CD8-positive, alpha-beta memory T cell (primary cell): ENCODE measurements at places on chromosomes 2 and 18.

GRCh38 chr18:74225193-74225840 is 66.4 kb downstream of the CYB5A start:
- no peak for DNase-seq

DNA sequence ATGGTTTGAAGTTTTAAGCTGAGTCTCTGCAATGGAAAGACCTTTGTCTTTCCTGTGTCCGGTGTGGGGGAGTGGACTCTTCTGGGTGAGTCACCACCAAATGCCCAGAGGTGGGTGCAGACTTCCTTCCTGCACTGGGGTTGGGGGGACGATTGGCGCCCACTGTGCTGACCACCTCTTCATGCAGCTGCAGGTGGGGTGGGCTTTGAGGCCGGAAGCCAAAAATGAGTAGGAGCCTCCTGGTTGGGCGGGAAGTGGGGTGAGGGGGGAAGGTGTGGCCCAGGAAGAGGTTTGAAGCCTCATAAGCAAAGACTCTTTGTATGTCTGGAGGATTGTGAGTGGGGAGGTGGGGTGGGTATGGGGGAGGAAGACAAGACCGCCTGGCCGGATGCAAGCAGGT is 27.6 kb downstream of the PAX8 start:
- peak; percentile 61 for DNase-seq

DNA sequence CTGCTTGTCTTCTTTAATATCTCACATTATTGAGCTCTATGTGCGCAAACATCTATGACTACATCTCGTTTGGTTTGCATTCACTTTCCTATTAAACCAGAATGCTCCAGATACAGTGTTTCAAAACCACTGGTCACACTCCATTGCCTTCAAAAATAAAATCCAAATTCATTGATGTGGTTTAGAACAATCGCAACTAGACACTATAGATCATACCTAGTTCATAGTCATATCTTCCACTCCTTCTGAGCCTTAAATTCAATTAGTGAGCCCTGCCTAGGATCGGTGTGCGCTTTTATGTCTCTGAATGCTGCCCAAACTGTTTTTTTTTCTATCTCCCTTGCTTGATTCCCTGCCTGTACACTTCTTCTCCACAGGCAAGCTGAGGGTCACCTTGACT is 238.5 kb upstream of the RGPD4 start:
- DNase-seq, result no peak

- no peak for DNase-seq
Measured at GRCh38 chr2:74861531-74861930, 27.6 kb downstream of the HK2 start.

- DNase-seq, result no peak
Measured at GRCh38 chr2:164054651-164055050, 318.8 kb upstream of the FIGN start.

GRCh38 chr2:70943205-70943871 is 7.6 kb downstream of the ATP6V1B1 start:
- DNase-seq, result no peak

DNA sequence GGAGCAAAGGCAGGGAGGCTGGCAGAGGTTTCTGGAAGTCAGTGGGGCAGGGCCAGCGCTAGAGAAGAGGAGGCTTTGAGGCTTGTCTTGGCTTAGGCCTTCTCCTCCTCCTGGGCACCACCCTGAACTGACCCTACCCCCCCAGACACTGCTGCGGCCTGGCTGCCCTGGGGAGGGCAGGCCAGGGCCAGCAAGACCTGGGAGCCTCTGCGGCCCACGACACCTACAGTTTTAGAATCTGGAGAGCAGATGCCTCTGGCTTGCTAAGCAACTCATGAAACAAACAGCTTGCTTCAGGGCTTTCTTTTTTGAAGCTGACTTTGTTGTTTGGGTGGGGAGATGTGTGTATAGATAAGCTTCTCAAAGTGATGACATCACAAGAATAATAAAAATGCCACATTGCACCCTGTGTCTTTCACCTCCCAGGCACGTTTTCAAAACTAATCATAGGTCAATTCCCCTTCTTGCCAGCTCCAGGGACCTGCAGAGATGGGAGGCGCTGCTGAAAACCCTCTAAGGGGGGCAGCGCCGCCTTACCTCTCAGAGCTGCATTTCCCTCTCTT is 46.2 kb upstream of the SMAD7 start:
- peak; percentile 75 for DNase-seq

- no peak for DNase-seq
Measured at GRCh38 chr2:105517814-105518705, 119.2 kb upstream of the FHL2 start.

DNA sequence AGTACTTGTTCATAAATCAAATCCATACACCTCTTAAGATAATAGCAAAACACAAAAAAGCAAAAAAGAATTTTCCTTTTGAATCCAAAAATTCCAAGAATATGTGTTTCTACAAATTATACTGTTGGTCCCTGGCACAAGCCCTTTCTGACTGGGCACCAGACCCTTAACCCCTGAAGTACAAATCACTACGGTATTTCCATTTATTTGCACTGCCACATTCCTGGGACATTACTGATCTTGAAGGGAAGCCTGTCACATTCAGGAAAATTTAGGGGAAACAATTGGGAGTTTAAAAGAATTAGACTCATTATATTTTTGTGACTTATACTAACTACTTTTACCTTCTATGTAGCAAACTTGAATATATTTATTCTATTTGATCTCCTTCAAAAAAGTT is 98.8 kb downstream of the ZNF521 start:
- DNase-seq, result no peak

- DNase-seq, result no peak
Measured at GRCh38 chr2:74066491-74067203, 81.1 kb downstream of the BOLA3 start.

- DNase-seq, result no peak
Measured at GRCh38 chr18:70195852-70196434, 9.5 kb downstream of the RTTN start.

DNA sequence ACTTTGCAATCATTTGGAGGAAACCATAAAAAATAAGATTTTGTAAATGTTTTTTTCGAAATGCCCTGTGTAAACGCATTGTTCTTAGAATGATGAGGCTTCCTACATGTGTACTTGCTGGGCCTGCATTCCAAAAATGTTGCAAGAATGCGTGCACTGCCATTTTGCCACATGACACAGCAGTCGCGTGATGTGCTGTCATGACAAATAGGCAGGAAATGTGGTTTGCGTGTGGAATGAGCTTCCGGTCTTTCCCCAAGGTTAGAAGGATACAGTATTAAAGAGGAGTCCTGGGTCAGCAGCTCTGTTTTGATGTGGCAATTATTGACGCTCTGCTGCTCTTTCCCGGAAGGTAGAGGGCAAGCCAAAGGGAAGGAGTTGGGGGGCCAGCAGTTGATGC is 18.1 kb upstream of the SERPINB2 start:
- no peak for DNase-seq

GRCh38 chr2:144595686-144596072 is 75.8 kb upstream of the ZEB2 start:
- DNase-seq, result no peak

DNA sequence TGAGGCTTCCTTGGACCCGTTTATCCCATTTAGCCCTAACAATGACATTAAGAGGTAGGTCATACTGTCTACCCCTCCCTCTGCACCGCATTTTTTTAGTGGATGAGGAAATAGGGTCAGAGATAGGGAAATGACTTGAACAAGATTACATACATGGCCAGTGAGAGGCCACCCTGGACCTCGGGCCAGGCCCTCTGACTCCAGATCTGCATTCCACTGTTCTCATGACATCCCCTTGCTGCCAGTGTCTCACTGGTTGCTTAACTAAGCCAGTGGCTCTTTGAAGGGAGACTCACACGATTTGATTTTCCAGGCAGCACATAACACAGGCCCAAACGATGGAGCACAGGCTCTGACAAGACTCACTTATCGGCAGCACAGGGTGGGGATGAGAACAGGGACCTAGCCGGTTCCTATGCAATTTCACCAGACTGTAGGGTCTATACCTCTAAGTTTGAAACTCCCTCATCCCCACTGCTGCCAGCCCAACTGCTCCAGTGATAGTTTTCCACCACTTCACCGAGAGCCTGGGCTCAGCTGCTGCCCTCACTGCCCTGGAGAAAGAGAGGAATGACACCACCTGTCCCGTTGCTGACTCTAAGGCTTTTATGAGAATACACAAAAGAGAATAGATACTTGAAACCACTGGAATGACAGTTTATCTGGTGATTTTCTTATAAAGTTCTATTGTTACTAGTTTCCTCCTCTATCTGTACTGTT is 82.5 kb downstream of the TMEM247 start:
- no peak for DNase-seq

GRCh38 chr2:23498943-23499342 is 114.0 kb downstream of the KLHL29 start:
- no peak for DNase-seq

DNA sequence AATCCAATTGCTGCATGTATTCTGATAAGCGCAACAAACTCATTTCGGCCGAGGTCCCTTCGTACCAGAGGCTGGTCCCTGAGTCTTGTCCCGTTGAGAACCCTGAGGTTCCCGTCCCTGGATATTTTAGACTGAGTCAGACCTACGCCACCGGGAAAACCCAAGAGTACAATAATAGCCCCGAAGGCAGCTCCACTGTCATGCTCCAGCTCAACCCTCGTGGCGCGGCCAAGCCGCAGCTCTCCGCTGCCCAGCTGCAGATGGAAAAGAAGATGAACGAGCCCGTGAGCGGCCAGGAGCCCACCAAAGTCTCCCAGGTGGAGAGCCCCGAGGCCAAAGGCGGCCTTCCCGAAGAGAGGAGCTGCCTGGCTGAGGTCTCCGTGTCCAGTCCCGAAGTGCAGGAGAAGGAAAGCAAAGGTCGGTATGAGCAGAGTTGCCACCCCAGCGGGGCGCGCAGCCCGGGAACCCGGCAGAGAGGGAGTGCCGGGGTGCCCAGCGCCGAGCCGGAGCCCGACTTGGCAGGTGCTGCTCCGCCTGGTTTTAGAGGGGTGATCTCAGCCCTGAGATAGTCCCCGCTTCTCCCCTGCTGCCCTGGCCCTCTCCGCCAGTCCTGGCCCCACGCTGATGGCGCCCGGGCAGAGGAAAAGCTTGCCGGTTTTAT is 714 bp downstream of the HOXD10 start:
- DNase-seq, result no peak

GRCh38 chr2:46555011-46555410 is 75.6 kb downstream of the TMEM247 start:
- peak; percentile 26 for DNase-seq

DNA sequence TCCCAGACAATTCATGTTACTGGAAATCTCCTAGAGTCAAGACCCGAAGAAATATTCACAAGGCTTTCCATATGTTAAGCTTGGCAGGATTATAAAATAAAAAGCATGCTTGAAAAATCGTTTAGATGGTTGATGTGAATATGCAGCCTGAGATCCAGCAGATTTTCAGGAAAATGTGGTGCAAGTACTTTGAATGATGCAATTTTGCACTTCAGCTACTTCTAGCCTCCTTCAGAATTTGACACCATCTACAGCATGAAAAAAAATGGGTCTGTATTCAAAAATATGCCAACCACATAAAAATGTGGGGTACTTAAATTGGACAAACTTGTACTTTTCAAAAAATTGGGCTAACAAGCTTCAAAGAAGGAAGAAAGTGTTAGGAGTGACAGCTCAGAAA is 340.6 kb upstream of the DCC start:
- DNase-seq, result no peak

DNA sequence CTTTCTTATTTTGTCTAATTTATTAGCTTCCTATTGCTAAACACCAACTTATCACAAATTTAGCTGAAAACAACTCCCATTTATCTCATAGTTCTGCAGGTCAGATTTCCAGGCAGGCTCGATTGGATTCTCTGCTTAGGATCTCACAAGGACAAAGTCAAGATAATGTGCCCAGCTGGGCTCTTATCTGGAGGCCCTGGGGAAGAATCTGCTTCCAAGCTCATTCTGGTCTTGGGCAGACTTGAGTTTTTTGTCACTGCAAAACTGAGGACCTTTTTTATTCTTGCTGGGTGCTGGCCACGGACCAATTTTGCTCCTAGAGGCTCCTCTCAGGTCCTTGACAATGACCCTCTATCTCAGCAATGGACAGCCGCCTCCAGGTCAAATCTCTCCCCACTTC is 215.5 kb downstream of the TRIB2 start:
- no peak for DNase-seq

- no peak for DNase-seq
Measured at GRCh38 chr2:157761520-157761919, 114.6 kb downstream of the ACVR1 start.

GRCh38 chr18:74397572-74397971 is 59.5 kb downstream of the DIPK1C start:
- DNase-seq, result no peak

GRCh38 chr18:36374262-36374661 is 76.7 kb downstream of the FHOD3 start:
- DNase-seq, result no peak

DNA sequence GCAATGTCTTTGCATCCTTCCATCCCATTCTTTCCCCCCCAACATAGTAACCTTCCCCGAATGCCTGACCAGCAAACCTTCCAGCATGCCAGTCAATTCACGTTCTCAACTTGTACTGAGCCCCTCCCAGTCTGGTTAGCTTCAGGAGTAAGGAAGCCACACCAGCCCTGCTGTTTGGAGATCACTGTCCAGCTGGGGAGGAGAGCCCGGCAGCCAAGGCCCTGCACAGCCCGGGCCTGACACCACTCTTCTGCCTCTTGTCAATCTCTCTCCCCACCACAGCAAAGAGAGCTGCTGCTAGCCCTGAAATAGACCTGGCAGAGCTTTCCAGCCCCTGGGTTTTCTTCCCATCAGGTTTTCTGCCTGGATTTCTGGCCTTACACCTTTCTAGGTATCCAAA is 185.8 kb upstream of the ID2 start:
- no peak for DNase-seq

DNA sequence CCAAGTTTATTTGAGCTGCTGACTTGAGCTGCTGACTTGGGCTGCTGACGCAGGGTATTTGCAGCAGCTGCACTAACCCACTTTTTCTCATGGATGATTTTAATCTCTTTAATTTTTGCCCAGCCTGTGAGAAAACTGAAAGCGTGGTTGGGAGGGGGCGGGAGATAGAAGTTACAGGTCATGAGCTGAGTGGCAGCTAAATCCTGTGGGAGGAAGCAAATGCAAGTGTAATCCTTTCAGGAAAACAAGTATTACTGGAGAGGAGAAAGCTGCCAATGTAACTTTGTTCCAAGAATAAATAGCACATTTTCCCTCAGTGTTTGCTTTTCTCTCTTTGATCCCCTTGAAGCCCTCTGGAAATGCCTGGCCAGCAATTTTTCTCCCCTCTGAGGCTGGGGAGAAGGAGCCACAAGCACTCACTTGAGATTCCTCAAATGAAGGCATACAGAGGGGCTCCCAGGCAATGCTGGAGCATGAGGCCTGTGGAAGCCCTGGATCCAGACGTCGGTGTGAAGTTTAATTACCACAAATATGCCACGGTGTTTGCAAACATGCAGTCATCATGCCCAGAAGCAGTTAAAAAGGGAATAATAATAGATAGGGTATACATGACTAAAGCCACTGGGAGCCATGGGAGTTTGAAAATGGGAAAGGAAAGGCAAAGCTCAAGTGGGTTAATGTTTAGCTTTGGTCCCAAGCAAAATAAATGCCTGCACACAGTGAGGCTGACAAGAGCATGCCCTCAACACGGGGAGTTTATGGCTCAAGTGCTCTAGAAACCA is 10.4 kb upstream of the EVA1A start:
- DNase-seq, result no peak

DNA sequence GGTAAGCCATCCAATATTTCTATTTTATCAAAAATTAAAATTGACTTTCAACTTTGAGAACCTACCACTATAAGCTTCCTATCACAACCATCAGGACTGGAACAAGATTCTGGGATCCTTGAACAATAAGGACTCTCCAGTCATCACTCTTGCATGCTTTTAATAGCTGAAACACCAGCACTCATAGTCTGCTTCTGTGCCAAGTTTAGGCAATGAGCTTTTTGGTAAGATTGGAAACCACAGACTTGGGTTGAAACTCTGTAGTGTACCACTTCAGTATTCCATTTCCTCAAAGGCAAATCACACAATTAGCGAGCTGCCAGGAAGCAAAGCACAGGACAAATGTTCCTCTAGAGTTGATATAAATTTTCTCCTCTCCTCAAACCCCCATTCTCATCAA is 1065.8 kb upstream of the SLC39A10 start:
- DNase-seq, result no peak
